ENCODE measurements at places on chromosomes 1 and 21.
A peak's percentile ranks its signal among the peaks of the same experiment; 100 is the strongest.

DNA sequence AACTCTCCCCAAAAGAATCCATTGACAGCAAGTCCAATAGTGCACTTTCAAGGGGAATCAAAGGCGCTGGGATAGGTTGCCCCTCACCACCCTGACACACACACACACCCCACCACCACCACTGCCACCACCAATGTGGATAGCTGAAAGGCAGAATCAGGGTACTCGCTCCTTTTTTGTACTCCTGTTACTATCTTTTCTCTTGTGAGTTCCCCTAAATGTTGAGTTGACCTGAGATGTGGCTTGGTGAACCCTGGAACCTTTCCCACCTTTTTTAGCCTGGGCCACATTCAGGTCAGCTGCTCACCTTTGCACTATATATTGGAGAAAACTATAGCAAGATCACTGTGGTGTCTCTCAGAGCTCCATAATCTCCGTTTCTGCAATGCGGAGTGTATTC is 3.9 kb downstream of the S100A8 start:
- no peak for DNase-seq

GRCh38 chr1:65924471-65924870 is 131.8 kb downstream of the PDE4B start:
- DNase-seq, result peak; percentile 80

DNA sequence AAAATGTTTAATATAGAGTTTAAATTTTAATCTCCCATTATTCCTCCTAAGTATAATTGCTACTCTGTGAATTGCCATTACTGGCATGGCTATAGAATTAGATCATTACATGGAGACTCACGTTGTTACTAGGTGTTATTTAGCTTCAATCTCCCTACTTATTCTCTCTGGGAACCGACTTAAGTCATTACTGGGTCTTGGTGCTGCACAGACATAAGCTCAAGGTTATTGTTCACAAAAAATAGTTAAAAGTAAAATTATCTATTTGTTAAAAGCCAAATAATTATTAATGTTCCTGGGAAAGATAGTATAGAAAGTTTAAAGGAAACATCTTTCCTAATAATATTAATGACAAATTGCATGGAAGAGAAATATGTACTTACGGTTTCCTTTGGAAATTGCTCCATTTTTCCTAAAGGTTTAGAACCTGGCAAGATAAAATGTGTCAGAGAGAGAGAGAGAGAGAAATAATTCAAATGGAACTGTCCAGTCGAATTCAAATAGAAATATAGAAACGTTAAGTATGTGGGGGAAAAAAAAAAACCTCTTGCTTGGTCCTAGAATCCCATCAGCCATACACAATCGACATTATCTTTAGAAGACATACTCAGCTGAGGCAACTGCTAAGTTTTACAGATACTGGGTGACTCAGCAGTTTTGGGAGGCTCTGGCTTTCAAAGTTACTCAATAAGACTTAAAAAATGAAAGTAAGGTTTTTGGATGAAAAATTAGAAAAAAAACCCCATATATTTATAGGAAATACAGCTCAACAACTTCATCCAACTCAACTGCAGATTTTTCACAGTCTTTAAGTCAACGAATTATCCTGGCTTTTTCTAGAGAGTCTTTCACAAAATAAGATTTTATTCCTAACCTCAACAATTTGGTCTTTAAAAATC is at the start of gene SPTA1:
TSS of gene SPTA1 (minus strand) at position 605 of the 899 bp plus-strand sequence. CDS start at position 407, 198 bp downstream.
- DNase-seq, result peak; percentile 3

DNA sequence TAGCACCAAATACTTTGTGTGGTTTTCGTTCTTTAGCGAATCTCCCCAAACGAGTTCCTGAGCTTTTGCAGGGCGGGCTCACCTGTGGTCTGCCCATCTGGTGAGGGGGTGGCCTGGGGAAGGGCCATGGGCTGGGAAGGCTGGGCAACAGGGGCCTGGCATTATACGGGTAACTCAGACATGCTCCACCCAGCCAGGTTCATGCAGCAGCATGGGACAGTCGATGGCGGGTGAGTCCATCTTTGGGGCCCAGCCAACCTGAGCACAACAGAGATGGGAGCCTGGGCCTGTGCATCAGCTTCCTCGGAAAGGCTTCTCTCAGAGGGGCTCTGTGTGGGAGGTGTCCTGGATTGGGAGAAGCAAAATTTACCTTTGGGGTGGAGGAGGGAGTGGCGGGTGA is 302.6 kb downstream of the CAMTA1 start:
- DNase-seq, result no peak

DNA sequence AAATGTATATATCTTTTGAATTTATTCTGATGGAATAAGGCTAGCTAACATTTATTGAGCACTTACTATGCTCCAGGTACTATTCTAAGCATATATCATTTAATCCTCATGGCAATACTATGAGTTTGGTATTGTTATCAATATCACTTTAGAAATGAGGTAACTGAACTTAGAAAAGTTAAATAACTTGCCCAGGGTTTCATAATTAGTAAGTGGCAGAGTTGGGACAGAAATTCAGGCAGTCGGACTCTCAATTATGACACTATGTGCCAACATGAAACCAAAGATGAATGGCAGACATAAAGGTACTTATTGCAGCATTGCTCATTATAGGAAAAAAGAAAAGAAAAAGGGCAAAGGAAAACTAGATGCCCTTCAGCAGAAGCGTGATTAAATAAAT is 48.2 kb downstream of the RAB3GAP2 start:
- no peak for DNase-seq

DNA sequence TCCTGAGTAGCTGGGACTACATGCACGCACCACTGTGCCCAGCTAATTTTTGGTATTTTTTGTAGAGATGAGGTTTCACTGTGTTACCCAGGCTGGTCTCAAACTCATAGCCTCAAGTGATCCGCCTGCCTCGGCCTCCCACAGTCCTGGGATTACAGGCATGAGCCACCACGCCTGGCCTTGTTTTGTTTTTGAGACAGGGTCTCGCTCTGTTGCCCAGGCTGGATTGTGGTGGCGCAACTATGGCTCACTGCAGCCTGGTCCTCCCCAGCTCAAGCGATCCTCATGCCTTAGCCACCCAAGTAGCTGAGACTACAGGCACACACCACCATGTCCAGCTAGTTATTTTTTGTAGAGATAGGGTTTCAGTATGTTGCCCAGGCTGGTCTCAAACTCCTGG is 26.0 kb downstream of the PARK7 start:
- no peak for DNase-seq

DNA sequence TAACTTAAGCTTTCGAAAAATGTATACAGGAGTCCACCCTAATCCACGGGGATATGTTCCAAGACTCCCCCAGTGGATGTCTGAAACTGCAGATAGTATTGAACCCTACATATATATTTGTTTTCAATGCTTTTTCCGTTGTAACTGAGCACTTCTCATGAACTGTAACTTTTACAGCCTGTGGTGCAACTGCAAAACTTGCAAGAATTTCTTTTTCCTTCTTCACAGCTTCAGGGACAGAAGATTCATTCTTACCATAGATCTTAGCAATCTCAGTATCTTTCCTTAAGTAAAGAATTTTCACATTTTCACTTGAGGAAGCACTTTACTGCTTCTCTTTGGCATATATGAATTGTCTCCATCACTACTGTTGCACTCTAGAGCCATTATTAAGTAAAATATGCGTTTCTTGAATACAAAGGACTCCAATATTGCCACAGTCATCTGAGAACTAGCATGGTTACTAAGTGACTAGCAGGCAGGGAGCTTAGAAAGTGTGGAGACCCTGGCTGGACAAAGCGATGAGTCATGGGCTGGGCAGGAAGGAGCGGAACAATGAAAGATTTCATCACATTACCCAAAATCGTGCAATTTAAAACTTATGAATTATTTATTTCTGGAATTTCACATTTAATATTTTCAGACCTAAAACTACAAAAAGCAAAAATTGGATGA is 14.1 kb downstream of the DPYD start:
- peak; percentile 78 for DNase-seq

DNA sequence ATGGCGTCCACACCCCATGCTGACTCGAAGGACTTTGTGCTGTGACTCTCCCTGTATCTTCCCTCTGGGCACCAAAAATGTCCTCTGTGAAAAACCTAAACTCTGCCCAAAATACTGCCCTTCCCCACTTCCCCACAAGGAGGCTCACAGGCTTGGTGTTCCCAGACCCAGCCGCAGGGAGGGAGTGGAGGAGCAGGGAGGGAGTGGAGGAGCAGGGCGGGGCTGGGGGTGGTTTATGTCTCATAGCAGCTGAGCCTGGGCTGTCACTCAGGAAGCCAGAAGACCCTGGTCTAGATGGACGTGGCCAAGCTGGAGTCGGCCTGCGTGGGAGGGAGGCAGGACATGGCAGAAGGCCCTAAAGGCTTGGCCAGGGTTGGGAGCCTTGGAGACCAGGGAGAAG is 461.7 kb downstream of the PTPRU start:
- peak; percentile 56 for DNase-seq

GRCh38 chr1:159468321-159468720 is 28.8 kb downstream of the OR10J1 start:
- no peak for DNase-seq

DNA sequence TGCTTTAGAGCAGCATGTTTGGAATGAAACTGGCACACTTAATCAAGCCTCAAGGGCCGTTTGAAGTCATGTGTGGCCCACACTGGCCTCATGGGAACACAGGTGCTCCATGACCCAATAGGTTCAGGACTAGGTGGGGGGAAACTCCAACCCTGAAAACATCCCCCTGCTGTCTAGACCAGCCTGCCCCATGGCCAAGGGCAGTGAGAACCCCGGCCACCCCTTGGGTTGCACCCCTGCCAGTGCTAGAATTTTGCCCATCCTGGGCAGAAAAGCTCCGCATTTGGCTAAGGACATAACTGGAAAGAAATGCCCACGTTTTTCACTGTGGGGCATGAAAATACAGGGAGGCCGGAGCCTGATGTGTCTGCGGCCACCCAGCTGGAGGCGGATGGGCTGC is 6.1 kb upstream of the PTGER3 start:
- DNase-seq, result no peak

- DNase-seq, result no peak
Observed at GRCh38 chr1:40938393-40938792, 41.1 kb upstream of the CTPS1 start.

Data from stromal cell of bone marrow (primary cell).